Activated CD4-positive, alpha-beta memory T cell treated with anti-CD3 and anti-CD28 coated beads, Interleukin-2, amount 10 ng/mL, durations not matched to agents 7 days and 5 days (primary cell): ENCODE measurements at places on chromosomes 3 and 15. TPM values are rescaled to one million over a fixed set of nuclear protein-coding genes. Genes with fewer than 3 reads are reported as not detected.

The SERPINI2 gene
- not detected for total RNA-seq

The MRPL46 gene
- 23.9 TPM for total RNA-seq

The ALDH1L1 gene
- total RNA-seq: not detected

DNA sequence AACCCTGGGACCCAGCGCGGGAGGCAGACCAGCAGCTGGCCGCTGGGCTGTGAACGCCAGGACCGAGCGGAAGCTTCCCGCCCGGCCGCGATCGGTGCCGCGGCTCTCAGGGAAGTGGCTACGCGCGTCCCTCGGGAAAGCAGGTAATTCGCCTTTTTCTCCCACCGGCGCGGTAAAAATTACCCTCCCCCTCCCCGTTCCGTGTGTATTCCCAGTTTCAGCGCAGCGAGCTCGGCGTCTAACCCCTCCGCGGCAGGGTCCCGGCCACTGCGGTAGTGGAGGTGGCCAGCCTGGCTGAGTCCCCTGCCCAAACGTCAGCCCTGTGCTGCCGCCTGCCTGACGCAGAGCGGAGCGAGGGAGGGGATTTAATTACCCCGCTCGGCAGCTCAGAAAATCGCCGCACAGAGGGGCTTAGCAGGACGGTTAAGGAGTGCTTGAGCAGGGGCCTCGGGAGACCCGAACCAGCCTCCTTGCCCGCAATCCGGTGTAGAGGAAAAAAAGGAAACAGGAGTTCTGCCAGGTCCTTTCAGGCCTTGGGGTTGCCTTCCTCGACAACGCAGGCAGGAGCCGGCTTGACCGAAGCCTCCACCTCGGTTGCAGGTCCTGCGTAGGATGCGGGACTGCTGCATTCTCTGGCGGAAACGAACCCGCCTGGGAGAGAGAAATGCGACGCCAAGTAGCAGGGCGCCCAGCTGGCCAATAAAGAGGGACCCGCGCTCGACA is 2.9 kb downstream of the GATA2 start:
- no peak overlapping the region for H3K27ac ChIP-seq
- peak overlapping the region; percentile 56 for H3K4me3 ChIP-seq
- DNase-seq: no peak
- no peaks in the 10 kb centered on the region for H3K36me3 ChIP-seq
- peaks cover 70% of the 10 kb centered on the region for H3K27me3 ChIP-seq

DNA sequence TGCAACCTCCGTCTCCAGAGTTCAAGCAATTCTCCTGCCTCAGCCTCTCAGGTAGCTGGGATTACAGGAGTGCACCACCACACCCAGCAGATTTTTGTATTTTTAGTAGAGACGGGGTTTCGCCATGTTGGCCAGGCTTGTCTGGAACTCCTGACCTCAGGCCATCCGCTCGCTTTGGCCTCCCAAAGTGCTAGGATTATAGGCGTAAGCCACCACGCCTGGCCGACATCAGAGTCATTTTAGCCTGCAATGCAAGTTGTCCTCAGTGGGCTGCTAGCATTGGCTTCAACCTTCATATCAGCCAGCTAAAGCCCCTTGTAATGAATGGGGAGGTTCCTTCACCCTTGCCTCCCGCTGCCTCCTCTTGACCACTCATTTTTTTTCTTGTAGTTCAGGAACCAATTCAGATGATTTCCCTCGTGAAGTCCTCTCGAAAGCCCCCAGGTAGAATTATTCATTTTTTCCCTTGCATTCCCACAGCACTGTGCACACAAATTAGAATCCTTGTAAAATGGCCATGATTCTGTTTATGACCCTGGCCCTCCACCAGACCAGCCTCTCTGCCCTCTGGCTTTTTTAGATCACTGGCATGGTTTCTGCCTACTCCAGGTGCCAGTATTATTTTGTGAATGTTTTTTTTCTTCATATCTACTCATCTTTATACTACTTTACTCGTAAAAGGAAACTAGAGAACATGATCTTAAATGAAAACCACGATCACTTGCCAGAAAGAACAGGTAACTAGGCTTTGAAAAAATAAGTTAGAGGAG is 29.1 kb downstream of the FLNB start:
- DNase-seq: no peak
- peaks cover 4% of the 10 kb centered on the region for H3K36me3 ChIP-seq
- no peak overlapping the region for H3K27ac ChIP-seq
- H3K4me1 ChIP-seq: peaks cover 67% of the 10 kb centered on the region
- no peaks in the 10 kb centered on the region for H3K27me3 ChIP-seq

DNA sequence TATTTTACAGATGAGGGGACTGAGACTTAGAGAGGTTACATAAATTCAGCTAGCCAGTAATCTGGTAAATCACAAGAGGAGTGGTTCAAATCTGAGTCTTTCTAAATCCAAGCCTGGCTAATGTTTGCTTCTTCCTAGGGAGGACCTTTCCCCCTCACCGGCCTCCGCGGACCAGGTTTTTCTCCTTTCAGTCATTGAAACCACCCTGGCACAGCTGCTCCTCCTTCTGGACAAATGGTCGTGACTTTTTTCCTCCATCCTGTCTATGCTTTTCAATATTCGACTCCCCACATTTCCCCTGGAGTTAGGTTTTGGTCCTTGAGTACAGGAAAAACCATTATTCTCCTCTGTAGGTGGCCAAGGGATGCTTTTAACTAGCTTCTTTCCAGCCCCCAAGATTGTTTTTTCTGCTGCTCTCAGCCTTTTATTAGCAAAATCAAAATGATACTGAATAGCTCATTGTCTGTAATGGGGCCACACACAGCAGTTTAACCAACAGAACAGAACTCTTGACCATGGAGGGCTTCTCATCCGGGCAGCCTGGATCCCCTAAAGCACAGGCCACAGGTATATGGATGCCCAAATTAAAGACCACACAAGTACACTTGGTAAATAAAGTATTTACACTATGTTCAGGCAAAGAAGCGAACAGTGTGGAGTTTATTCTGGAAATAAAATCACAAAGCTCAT is 85.9 kb upstream of the KLHL25 start:
- no peak overlapping the region for H3K4me3 ChIP-seq
- no peak overlapping the region for H3K27ac ChIP-seq
- H3K27me3 ChIP-seq: peaks cover 22% of the 10 kb centered on the region
- no peaks in the 10 kb centered on the region for H3K36me3 ChIP-seq
- DNase-seq: no peak
- no peaks in the 10 kb centered on the region for H3K4me1 ChIP-seq

- H3K4me1 ChIP-seq: peaks cover 14% of the 10 kb centered on the region
- no peaks in the 10 kb centered on the region for H3K27me3 ChIP-seq
- no peak overlapping the region for H3K27ac ChIP-seq
- H3K4me3 ChIP-seq: no peak overlapping the region
- H3K36me3 ChIP-seq: no peaks in the 10 kb centered on the region
- no peak for DNase-seq
Observed at GRCh38 chr15:40340038-40340739, 550 bp downstream of the CCDC9B start.

DNA sequence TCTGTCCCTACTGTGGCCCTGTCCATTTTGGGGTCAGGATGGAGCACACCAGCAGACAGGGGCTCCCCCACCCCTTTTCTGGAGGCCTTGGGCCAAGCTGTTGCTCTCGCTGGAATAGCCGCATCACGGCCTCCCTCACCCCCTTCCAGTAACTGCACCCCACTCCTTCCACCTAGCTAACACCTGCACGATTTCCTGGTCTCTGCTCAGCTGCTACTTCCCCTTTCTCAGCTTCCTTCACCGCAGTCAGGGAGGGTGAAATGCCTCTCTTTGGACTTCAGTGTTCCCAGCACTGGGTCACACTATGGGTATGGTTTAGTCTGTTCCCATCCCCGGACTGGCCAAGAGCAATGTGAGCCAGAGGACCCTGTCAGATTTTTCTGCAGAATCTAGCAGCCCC is 400.2 kb downstream of the MCTP2 start:
- H3K4me3 ChIP-seq: no peak overlapping the region
- H3K36me3 ChIP-seq: no peaks in the 10 kb centered on the region
- H3K4me1 ChIP-seq: peaks cover 9% of the 10 kb centered on the region
- no peak for DNase-seq

- H3K27me3 ChIP-seq: peaks cover 18% of the 10 kb centered on the region
- DNase-seq: no peak
- peak overlapping the region; percentile 57 for H3K4me3 ChIP-seq
- peaks cover 4% of the 10 kb centered on the region for H3K36me3 ChIP-seq
Observed at GRCh38 chr3:87225659-87226058, 1.4 kb upstream of the CHMP2B start.

DNA sequence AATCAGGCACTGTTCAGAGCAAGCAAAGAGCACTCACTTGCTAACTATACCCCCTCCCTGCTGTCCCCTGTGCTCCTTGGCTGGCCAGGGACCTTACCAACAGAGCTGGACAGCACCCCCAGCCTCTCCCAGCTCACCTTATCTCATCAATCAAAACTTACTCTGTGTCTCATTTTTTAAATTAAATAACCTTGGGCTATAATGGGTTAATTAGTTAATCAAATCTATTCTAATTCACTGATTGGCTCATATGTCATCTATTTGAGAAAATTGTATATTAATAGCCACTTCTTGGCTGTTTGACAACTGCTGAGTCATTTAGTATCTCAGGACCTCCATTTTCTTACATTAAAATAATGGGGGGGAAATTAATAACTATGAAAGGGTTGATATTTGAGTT is 22.9 kb downstream of the IL5RA start:
- no peak overlapping the region for H3K27ac ChIP-seq
- no peak for DNase-seq
- no peak overlapping the region for H3K4me3 ChIP-seq
- no peaks in the 10 kb centered on the region for H3K27me3 ChIP-seq
- H3K36me3 ChIP-seq: no peaks in the 10 kb centered on the region
- no peaks in the 10 kb centered on the region for H3K4me1 ChIP-seq

GRCh38 chr15:62788224-62788623 is 254.3 kb upstream of the TPM1 start:
- H3K27me3 ChIP-seq: peaks cover 8% of the 10 kb centered on the region
- no peak for DNase-seq
- H3K36me3 ChIP-seq: no peaks in the 10 kb centered on the region
- no peak overlapping the region for H3K4me3 ChIP-seq
- no peaks in the 10 kb centered on the region for H3K4me1 ChIP-seq

- DNase-seq: no peak
- H3K4me1 ChIP-seq: peaks cover 7% of the 10 kb centered on the region
- no peak overlapping the region for H3K4me3 ChIP-seq
- H3K27me3 ChIP-seq: peaks cover 1% of the 10 kb centered on the region
Observed at GRCh38 chr3:19886404-19886803, 47.6 kb downstream of the EFHB start.

- no peak overlapping the region for H3K27ac ChIP-seq
- no peak for DNase-seq
- H3K4me3 ChIP-seq: peak overlapping the region; percentile 62
- H3K27me3 ChIP-seq: peaks cover 51% of the 10 kb centered on the region
Observed at GRCh38 chr3:134251731-134252391, 1.2 kb upstream of the RYK start.

GRCh38 chr15:29283381-29283780 is 13.8 kb upstream of the NSMCE3 start:
- no peak overlapping the region for H3K27ac ChIP-seq
- DNase-seq: no peak
- no peak overlapping the region for H3K4me3 ChIP-seq
- H3K36me3 ChIP-seq: no peaks in the 10 kb centered on the region
- no peaks in the 10 kb centered on the region for H3K4me1 ChIP-seq
- peaks cover 37% of the 10 kb centered on the region for H3K27me3 ChIP-seq

GRCh38 chr3:145864336-145864735 is 296.6 kb downstream of the PLOD2 start:
- H3K36me3 ChIP-seq: no peaks in the 10 kb centered on the region
- no peak overlapping the region for H3K27ac ChIP-seq
- no peaks in the 10 kb centered on the region for H3K4me1 ChIP-seq
- DNase-seq: no peak
- no peak overlapping the region for H3K4me3 ChIP-seq
- H3K27me3 ChIP-seq: no peaks in the 10 kb centered on the region
